Activated CD4-positive, alpha-beta T cell treated with anti-CD3 and anti-CD28 coated beads, Interleukin-2, amount 10 ng/mL, durations not matched to agents 7 days and 5 days (primary cell): ENCODE measurements at places on chromosomes 2 and 18. TPM values are rescaled to one million over a fixed set of nuclear protein-coding genes. Genes with fewer than 3 reads are reported as not detected.

DNA sequence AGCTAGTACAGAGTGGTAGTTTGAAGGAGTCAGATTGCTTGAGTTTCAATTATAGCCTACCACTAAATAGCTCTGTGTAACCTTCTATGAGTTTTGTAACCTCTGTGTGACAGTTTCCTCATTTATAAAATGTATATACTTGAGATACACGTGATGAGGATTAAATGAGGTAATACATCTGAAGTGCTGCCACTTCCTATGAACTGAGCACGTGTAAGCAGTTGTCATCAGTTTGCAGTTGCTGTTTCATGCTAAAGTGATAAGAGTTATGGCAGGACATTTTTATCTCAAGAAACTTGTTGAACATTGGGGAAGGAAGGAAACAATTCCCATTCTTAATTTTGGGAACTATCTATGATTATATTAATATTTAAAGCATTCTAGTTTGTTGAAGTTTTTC lies 38.5 kb downstream of the CARF start:
- no peak for DNase-seq

- DNase-seq: no peak
Observed at GRCh38 chr2:225598426-225598825, 198.9 kb downstream of the NYAP2 start.

DNA sequence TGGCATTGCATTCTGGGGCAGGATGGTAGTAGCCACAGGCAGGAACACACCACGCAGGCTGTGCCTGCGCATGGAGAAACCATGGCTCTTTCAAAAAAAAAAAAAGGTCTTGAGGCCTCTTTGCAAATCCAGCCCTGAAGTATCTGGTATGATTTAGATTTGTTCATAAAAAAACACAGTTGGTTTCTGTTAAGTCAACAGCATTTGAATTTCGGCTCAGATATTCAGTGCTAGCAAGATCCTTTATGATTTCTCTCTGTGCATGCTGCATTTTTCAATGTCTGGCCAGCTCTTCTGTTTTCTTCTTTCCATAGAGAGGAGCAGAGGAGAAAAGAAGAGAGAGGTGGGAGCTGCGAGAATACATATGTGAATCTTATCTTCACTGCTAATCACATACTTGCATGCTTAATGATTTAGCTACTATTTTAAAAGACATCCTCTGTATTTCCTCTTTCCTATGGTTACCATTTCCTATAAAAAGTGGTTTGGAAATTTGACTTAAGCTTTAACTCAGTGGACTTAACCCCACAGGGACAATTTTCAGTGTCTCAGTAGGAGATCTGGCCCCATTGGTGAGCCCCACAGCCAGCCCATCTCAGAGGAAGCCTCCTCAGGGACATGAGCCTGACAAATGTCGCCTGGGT lies 214.3 kb upstream of the APCDD1 start:
- no peak for DNase-seq

Gene SRD5A2
- not detected for total RNA-seq

Gene FAM237A
- total RNA-seq: not detected

Gene GPR45
- total RNA-seq: not detected

- DNase-seq: no peak
Observed at GRCh38 chr2:208361077-208361441, 45.5 kb upstream of the PTH2R start.

GRCh38 chr2:44362207-44363015 lies 664 bp downstream of the CAMKMT start:
- DNase-seq: peak; percentile 49

DNA sequence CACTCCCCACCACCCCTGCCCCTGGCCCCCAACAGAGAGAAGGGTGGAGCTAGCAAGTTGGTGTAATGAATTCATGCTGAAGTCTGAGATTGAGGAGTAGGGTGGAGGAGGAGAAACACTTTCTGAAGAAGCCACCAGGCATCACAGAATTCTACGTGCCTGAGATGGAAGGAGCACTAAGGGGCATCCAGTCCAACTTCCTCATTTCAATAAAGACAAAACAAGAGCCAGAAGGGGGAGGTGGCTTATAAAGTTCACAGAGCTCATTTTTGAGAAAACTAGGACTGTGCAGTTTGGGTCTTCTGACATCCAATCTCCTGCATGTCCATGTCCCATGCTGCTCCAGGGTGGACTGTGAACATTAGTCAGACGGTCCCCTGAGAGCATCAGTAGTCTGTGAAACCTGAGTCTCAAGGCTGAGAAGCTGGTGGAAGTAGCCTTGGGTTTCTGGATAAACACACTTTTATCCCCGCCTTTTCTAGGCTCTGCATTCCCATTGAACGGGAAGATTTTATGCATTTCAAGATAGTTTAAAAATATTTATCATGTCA lies 77.7 kb downstream of the TRIM43 start:
- DNase-seq: no peak

- DNase-seq: no peak
Observed at GRCh38 chr2:124663645-124663997, 638.5 kb downstream of the CNTNAP5 start.

DNA sequence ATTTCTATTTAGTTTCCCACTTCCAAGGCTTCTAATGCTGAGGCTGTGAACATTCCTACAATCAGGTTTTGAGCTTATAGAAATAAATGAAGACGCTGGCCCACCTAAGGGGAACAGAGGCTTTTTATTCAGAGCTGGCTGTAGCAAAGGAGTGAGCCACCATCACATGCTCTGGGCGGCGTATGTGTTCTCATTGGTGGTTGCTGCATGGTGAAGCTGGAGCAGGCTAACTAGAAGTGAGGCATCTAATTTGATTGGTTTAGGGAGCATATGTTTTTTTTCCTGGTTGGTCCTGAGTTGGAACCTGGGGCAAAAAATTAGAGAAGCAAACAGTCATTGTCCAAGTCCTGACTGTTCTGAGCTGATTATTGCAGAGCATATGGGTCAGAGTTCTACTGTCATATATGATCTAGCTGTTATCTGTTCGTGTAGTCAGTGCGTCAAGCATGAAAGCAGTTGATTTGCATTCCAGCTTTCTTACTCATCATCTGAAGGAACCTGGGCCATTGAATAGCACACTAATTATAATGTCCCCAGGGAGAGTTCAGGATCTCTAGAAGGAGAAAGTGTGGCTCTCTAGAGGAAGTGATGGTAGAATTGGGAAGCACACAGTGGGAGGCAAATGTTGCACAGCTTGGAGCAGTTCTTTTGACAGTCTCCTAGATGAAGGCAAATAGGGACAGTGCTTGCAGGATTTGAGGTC lies 279.6 kb downstream of the PARD3B start:
- no peak for DNase-seq

DNA sequence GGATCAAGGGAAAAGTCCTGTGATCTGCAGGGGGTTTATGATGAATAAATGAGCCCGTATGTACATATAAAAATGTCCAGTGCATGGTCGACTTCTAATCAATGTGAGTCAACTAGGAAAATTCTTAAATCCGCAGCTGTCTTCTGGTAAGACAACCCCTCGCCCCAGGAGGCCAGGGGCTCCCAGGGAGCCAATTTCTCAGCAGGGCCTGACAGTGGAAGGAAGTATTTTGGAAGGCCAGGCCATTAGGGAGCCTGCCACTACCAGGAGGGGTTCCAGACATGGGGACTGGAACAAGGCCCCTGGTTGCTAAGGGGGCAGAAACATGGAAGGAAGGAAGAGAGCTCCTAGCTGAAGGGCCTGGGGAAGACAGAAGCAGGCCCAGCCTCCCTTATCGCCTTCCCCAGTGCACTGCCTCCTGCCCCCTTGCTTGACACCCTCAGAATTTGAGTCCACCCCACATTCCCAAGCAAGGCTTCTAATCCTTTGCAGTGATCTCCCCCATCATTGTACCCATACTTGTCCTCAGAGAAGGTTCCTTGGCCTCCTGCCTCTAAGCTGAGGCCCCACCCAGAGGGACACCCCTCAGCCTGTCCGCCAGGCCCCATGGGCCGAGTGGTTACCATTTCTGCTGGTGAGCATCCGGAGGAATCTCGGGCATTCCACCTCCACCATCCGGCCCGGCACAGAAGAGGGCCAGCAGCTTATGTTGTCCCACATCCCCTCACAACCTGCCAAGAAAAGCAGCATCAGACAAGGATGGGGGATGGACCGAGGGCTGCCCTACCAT lies 45.9 kb downstream of the SCTR start:
- DNase-seq: no peak

Gene ALLC
- total RNA-seq: not detected

Gene CTNNA2
- not detected for total RNA-seq

DNA sequence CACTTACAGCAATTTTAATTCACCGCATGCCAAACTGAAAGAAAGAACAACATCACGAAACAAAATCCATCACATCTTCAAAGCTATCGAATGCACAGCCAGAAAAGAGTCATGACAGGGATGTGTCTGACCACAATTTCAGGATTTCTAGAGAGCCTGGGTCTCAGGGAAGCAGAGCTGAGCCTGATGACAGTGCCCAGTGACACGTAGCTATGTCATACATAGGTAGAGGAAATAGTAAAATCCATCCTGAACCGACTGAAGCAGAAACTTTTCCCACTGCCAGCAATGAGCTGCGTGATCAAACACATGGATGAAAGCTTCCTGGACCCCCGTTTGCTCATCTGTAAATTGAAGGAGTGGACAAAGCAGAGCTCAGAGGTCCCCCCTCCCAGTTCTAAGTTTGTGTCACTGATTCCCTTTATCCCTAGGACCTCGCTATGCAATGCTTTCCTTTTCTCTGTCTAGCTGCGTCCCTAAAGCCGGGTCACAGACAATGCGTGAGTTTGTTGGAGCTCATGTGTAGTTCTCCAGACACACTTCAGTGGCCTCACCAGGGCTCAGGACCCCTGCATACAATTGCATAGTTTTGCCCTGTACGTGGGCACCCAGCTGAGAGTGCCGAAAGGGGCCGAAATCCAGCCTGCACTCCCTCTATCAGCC lies 37.6 kb downstream of the CCBE1 start:
- DNase-seq: no peak

GRCh38 chr18:37497853-37498518 lies 67.6 kb downstream of the CELF4 start:
- no peak for DNase-seq

- DNase-seq: no peak
Observed at GRCh38 chr18:79629249-79629558, 50.4 kb upstream of the CTDP1 start.

Gene RAB10
- 107 TPM for total RNA-seq

GRCh38 chr2:113895819-113896563 lies 6.1 kb downstream of the ACTR3 start:
- DNase-seq: no peak

DNA sequence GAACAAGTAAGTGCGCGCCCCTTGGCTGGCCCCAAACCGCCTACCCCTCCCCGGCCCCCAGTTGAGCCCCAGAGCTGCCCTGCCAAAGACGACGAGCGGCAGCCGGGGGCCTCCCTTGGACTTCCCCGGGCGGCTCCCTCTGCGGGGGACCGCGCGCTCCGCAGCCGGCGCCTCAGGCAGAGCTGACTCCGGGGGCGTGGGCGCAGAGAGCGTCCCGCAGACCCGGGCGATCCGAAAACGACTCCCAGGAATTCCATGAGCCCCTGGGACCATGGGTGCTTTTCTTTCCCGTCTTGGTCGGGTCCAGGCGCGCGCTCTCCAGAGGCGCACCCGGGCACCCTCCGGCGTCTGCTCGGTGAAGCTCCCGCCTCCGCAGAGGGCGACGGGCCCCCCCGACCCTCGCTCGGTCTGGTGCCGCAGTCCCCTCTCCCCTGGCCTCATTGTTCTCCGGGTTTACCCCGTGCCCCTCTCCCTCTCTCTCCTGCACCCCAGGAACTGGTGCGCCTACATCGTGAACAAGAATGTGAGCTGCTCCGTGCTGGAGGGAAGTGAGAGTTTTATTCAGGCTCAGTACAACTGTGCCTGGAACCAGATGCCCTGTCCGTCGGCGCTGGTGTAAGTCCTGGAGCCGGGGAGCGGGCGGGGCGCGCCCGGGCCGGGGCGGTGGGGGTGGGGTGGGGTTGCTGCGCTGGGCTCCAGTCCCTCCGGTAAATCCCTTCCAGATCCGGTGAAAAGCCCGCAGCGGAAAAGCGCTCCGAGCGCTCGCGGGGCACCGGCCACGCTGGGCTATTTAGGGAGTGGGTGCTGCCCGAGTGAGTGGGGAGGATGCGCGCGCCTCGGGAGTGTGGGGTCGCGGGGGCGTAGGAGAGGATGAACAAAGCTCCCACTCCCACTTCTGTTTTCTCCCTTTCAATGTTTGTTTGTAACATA lies 776 bp downstream of the EMILIN2 start:
- DNase-seq: peak; percentile 12

GRCh38 chr2:126930970-126931590 lies 32.4 kb downstream of the TEX51 start:
- DNase-seq: no peak

Gene CRYBA2
- not detected for total RNA-seq

DNA sequence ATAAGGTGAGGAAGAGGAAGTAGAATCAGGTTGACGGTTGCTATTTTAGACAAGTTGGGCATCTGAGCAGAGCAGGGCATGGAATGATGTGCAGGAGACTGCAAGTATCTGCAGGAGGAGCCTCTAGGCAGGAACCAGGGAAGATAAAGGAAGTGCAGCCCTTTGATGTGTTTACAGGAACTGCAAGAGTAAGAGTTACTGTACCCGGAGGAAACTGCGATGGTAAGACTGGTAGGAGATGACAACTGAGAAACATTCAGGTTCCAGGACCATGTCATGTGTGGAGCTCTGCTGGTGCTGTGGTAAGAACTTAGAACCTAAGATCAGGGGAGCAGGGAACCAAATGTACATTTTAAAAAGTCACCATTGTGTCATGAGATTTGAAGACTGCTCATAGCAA lies 134.3 kb upstream of the STON1 start:
- DNase-seq: peak; percentile 17

Gene RAB6D
- total RNA-seq: not detected

GRCh38 chr2:12577091-12577490 lies 139.6 kb upstream of the TRIB2 start:
- DNase-seq: no peak

DNA sequence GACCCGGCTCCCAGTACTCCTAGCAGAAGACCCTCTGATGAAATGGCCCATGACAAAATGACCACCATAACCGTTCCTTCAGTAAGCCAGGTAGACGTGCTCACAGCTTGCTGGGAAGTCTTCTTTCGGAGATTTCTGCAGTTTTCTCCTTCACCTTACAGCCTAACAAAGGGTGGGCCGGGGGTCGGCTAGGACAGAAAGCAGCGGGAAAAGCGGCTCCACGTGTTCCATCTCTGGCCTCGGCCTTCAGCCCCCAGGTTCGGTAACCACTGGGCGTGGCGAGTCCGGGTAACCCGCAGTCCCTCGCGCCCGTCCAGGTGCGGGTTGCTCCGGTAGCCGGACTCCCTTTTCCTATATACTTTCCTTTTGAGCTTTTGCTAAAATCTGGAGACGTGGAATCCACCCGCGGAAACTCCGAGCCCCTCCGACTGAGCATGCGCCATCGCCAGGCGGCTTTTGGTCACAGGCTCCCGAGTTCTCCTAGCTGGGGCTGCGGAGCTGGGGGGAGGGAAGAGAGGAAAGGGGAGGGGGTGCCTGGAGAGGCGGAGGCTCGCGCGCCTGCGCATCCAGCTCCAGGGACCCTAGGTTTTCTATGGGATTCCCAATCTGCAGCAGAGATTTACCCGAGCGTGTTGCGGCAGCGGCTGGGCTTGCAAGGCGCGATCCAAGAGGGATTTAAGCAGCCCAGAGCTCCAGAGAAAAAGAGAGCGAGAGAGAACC lies at the start of gene VSNL1:
Gene VSNL1, plus strand, starts transcription at position 604 of the 720 bp plus-strand sequence. CDS start 51,379 bp downstream, outside the sequence.
- no peak for DNase-seq

GRCh38 chr2:85583667-85584353 lies 421 bp upstream of the VAMP5 start:
- peak; percentile 49 for DNase-seq

- DNase-seq: no peak
Observed at GRCh38 chr2:28633746-28634145, 117.9 kb upstream of the PPP1CB start.
